ENCODE measurements at places on chromosomes 5 and 9. TPM values are rescaled to one million over a fixed set of nuclear protein-coding genes. Genes with fewer than 3 reads are reported as not detected.

The ACSL6 gene
- polyA plus RNA-seq = 2.2 TPM

- DNase-seq = no peak
These were observed 42.4 kb upstream of the SMIM32 start for GRCh38 chr5:136235321-136235720.

The KIF12 gene
- 148 TPM for polyA plus RNA-seq

GRCh38 chr9:81097131-81097847 is 592.1 kb downstream of the TLE1 start:
- no peak for DNase-seq

GRCh38 chr9:122020398-122020797 is 72.7 kb downstream of the TTLL11 start:
- no peak for DNase-seq

The CD72 gene
- 2.4 TPM for polyA plus RNA-seq

- no peak for DNase-seq
These were observed 27.1 kb upstream of the PTGER4 start for GRCh38 chr5:40652441-40653220.
